ENCODE measurements at places on chromosomes 13 and 19.

DNA sequence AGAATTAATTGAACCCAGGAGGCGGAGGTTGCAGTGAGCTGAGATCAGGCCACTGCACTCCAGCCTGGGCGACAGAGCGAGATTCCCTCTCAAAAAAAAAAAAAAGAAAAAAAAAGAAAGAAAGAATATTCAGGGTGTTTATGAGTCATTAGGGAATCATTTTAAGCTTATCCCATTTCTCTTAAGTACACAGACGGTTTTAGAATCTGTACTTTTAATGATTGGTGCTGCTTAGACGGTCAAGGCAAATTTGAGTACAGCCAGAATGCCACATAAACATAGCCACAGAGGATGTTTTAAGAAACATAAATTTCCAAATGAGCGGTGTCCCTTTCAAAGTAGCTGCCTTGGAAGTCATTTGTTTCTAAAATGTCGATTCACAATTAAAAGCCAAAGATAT is 2.6 kb downstream of the SPRYD7 start:
- peak; percentile 38 for DNase-seq
- no peak overlapping the region for H3K27ac ChIP-seq
- H3K4me1 ChIP-seq = peaks cover 25% of the 10 kb centered on the region
- no peak overlapping the region for H3K4me3 ChIP-seq
- H3K36me3 ChIP-seq = peaks cover 13% of the 10 kb centered on the region
- H3K27me3 ChIP-seq = no peaks in the 10 kb centered on the region

DNA sequence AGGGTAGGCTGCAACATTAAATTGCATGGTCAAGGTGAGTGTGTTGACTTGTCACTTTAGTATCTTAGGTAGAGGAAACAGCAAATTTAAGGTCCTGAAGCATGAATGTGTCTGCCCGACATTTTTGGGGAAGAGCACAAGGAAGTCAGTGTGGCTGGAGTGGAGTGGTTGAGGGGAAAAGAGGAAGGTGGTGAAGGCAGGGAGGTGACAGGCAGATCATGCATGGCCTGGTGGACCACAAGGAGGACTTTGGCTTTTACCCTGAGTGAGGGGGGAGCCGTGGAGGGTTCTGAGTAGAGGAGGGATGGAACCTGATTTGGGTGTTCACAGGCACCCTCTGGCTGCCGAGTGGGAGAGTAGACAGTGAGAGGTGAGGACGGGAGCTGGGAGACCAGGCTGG is 168.0 kb downstream of the IER2 start:
- peaks cover 3% of the 10 kb centered on the region for H3K27me3 ChIP-seq
- no peaks in the 10 kb centered on the region for H3K4me1 ChIP-seq
- DNase-seq = no peak

DNA sequence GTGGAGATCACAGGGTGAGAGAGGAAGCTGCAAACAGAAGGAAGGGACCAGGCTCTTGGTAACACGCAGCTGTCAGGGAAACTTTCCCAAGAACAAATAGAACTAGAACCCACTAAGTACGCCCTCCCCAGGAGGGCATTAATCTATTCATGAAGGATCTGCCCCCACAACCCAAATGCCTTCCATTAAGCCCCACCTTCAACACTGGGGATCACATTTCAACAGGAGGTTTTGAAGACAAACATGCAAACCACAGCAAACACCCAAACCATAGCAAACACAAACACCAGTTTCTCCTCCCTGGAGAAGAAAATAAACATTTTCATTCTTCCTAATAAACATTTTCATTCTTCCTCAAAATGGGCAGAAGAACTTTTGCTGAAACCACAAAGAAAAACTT is 329.6 kb downstream of the EFNB2 start:
- H3K27ac ChIP-seq = no peak overlapping the region
- peaks cover 2% of the 10 kb centered on the region for H3K4me1 ChIP-seq
- H3K27me3 ChIP-seq = no peaks in the 10 kb centered on the region
- H3K4me3 ChIP-seq = no peak overlapping the region
- no peaks in the 10 kb centered on the region for H3K36me3 ChIP-seq

- DNase-seq = no peak
- H3K27me3 ChIP-seq = no peaks in the 10 kb centered on the region
- no peak overlapping the region for H3K27ac ChIP-seq
- no peak overlapping the region for H3K4me3 ChIP-seq
- H3K36me3 ChIP-seq = no peaks in the 10 kb centered on the region
Measured at GRCh38 chr13:50326811-50327210, 311.6 kb downstream of the KCNRG start.

- peaks cover 7% of the 10 kb centered on the region for H3K4me1 ChIP-seq
- no peak overlapping the region for H3K27ac ChIP-seq
- H3K27me3 ChIP-seq = no peaks in the 10 kb centered on the region
- no peaks in the 10 kb centered on the region for H3K36me3 ChIP-seq
Measured at GRCh38 chr13:29758531-29759114, 91.8 kb downstream of the UBL3 start.

DNA sequence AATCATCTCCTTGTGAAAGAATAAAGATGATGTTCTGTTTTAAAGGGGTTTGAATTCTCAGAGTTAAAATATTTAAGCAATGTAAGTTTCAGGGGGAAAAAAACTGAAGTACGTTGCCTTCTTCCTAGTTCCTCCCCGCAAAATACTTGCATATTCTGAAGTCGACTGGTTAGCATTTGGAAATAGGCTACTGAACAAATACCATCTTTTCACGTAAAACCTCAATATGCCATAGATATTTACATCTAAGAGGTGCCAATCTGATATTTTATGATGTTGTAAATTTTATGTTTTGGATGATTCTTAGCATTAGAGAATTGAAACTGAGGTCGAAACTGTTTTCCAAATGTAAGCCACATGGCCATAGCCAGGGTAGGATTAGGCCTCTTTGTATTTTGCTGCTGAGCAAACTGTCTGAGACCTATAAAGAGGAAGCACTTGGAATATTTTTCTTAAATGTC is 138.3 kb downstream of the FLT1 start:
- no peak for DNase-seq
- H3K36me3 ChIP-seq = no peaks in the 10 kb centered on the region
- no peak overlapping the region for H3K4me3 ChIP-seq
- H3K27ac ChIP-seq = peak overlapping the region; percentile 86
- H3K4me1 ChIP-seq = peaks cover 19% of the 10 kb centered on the region

GRCh38 chr13:113216254-113217048 is 7.0 kb downstream of the CUL4A start:
- H3K4me1 ChIP-seq = peaks cover 18% of the 10 kb centered on the region
- peak overlapping the region; percentile 46 for H3K27ac ChIP-seq
- peaks cover 27% of the 10 kb centered on the region for H3K36me3 ChIP-seq
- H3K27me3 ChIP-seq = no peaks in the 10 kb centered on the region

DNA sequence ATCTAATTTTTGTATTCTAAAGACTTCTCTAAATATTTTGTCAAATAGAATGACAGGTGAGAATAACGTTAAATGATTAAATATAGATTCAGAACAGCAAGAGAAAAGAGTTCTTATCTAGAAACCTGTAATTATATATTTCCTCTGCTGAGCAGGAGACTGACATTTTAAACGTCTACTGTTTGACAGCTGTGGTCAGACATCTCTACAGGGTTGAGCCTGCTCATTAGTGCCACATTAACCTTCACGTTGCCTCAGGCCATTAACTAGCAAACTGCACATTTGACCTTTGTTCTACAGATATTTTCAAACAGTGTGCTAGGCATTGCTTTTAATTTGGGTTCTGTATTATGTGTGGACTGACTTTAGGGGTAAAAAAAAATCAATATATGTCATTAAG is 347.5 kb downstream of the GPC5 start:
- H3K27me3 ChIP-seq = no peaks in the 10 kb centered on the region
- H3K4me1 ChIP-seq = no peaks in the 10 kb centered on the region
- DNase-seq = no peak
- no peak overlapping the region for H3K4me3 ChIP-seq
- no peak overlapping the region for H3K27ac ChIP-seq

DNA sequence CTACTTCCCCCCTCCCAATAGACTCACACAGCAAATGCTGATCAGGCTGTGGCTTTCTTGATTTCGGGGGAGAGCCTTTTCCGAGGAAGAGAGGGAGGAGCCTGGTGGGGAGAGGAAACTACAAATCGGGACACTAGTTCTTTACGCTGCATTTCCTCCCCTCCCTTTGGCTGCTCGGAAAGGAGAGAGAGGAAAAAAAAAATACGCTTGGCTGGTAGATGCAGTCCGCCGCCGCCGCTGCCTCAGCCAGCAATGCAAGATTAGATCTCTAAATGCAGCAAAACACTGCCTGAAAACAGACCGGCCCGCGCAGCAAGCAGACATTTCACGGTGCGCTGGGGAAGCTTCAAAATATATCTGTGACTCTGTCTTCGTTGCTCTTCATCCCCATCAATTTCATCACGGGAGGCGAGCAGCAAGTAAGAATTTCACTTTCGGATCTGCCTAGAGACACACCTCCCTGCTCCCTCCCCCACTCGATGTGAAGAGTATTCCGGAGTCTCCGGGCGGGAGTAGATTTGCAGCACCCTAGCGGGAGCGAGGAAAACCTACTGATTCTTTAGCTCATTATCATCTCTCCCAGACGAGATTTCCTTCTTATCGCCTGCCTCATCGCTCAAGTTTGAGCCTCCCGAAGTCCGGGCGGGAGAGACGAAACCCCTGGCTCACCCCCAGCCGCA is at the start of gene PCDH17:
TSS of gene PCDH17 (plus strand) at position 149 of the 680 bp plus-strand sequence. CDS start 803 bp downstream, outside the sequence.
- H3K27ac ChIP-seq = no peak within 1 kb of the TSS
- no peaks in the 10 kb centered on the region for H3K36me3 ChIP-seq
- H3K4me1 ChIP-seq = peaks cover 21% of the 10 kb centered on the region
- H3K4me3 ChIP-seq = peak within 1 kb of the TSS; percentile 69
- peaks cover 56% of the 10 kb centered on the region for H3K27me3 ChIP-seq

DNA sequence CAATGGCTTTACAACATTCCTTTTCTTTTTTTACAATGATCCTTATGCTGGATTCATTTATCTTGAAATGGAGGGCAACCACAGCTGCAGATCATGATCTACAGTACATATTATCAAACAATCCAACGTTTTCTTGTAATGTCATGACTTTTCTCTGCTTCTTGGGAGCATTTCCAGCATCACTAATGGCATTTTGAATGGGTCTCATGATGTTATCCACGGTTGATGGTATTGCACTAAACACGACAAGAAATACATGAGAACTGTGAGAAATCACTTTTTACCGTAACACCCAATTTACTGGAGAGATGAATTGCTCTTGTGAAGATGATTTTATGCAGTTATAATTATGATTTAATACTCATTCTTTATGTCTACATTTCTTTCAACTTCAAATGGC is 16.2 kb upstream of the ACOD1 start:
- H3K27ac ChIP-seq = no peak overlapping the region
- H3K27me3 ChIP-seq = no peaks in the 10 kb centered on the region
- DNase-seq = no peak

DNA sequence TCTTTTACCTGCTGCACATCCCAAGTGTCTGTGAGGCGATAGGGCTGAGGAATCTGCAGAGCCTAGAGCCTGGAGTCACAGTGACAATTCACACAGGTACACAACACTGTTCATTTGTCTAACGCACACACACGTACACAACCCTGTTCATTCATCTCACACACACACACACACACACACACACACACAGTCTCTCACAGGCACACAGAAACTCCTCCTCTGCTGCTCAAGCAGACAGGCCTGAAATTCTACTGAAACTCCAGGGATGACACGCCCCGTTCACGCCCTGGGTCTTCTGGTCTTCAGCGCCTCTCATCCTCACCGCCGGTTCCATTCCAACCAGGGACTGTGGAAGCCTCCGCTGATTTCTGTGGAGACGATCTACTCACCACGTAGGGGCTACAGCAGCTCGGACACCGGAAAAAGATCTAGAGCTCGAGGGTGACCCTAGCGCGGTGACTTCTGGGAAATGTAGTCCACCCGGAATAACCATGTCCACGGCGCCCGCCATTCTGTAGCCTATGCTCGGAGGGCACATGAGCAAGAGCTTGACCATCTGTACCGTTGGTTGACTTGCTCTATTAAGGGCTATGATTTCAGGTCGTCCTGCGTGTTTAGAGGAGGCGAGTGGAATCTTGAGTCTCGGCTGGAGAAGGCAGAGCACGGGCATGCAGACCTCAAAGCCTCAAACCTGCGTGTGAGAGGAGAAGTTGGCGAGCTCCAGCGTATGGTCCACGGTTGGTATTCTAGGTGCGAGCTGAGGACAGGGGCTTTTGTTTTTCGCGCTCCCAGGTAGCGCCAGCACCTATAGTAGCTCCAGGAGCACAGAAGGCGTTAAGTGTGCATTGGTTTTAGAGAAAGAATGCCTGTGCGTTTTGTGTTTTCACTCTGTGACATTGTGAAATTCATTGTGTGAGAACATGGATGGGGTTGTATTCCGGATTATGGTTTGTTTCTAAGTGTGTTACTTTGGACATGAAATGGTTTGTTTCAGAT is 33.4 kb downstream of the ZNF45 start:
- no peaks in the 10 kb centered on the region for H3K36me3 ChIP-seq
- DNase-seq = peak; percentile 85
- no peaks in the 10 kb centered on the region for H3K27me3 ChIP-seq
- H3K27ac ChIP-seq = peak overlapping the region; percentile 3

GRCh38 chr19:55447421-55448174 is 4.5 kb upstream of the SHISA7 start:
- H3K27ac ChIP-seq = no peak overlapping the region
- no peak overlapping the region for H3K4me3 ChIP-seq
- H3K27me3 ChIP-seq = peaks cover 72% of the 10 kb centered on the region

DNA sequence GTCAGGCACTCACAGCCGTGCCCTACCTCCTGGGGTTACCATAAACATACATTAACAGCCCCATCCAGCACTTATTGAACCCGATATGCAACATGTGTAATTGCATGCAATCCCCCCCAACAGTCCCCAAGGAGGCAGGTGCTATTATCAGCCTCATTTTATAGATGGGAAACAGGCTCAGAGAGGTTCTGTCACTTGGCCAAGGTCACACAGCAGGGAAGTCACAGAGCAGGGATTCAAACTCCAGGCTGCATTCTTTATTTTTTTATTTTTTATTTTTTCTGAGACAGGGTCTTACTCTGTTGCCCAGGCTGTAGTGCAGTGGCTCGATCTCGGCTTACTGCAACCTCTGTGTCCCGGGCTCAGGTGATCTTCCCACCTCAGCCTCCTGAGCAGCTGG is 38.4 kb upstream of the TNFAIP8L1 start:
- no peaks in the 10 kb centered on the region for H3K36me3 ChIP-seq
- no peak overlapping the region for H3K4me3 ChIP-seq
- no peak overlapping the region for H3K27ac ChIP-seq

DNA sequence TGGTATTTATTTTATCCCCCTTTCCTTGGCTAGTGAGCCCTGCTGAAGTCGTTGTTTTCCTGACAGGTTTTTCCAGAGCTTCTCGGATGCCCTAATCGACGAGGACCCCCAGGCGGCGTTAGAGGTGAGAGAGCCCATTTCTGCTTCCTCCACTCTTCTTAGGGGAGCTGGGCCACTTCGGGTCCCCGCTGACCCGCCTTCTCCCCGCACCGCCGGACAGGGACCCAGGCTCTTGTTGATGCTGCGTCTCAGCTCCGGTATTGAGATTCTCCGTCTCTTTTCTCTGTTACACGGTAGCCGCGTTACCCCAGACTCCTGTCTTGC is 306 bp downstream of the SUGT1 start:
- peak overlapping the region; percentile 99 for H3K27ac ChIP-seq
- peak overlapping the region; percentile 84 for H3K4me3 ChIP-seq
- H3K36me3 ChIP-seq = peaks cover 8% of the 10 kb centered on the region
- peak; percentile 57 for DNase-seq
- H3K27me3 ChIP-seq = no peaks in the 10 kb centered on the region
- peaks cover 18% of the 10 kb centered on the region for H3K4me1 ChIP-seq

DNA sequence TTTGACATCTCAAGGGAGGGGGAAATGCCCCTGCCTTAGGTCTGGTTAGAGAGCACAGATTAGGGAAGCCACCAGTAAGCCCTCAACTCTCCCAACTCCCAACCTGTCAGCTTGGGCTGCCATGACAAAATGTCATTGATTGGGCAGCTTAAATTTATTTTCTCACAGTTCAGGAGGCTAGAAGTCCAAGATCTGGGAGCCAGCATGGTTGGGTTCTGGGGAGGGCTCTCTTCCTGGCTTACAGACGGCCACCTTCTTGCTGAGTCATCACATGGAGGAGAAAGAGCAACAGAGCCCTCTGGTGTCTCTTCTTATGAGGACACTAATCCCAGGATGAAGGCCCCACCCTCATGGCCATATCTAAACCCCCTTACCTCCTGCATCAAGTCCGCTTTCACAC is 24.2 kb downstream of the C19orf12 start:
- H3K4me1 ChIP-seq = peaks cover 25% of the 10 kb centered on the region
- H3K36me3 ChIP-seq = no peaks in the 10 kb centered on the region
- no peak overlapping the region for H3K4me3 ChIP-seq
